Activated T-helper 1 cell treated with anti-CD3 and anti-CD28 coated beads, Interleukin-2, amount 50 U/mL, for 16 hours (primary cell): ENCODE measurements at places on chromosomes 6 and 20.

GRCh38 chr6:166343150-166343487 lies 774 bp upstream of the SFT2D1 start:
- no peak for DNase-seq

- no peak for DNase-seq
Observed at GRCh38 chr6:38467566-38467965, 172.2 kb downstream of the BTBD9 start.

DNA sequence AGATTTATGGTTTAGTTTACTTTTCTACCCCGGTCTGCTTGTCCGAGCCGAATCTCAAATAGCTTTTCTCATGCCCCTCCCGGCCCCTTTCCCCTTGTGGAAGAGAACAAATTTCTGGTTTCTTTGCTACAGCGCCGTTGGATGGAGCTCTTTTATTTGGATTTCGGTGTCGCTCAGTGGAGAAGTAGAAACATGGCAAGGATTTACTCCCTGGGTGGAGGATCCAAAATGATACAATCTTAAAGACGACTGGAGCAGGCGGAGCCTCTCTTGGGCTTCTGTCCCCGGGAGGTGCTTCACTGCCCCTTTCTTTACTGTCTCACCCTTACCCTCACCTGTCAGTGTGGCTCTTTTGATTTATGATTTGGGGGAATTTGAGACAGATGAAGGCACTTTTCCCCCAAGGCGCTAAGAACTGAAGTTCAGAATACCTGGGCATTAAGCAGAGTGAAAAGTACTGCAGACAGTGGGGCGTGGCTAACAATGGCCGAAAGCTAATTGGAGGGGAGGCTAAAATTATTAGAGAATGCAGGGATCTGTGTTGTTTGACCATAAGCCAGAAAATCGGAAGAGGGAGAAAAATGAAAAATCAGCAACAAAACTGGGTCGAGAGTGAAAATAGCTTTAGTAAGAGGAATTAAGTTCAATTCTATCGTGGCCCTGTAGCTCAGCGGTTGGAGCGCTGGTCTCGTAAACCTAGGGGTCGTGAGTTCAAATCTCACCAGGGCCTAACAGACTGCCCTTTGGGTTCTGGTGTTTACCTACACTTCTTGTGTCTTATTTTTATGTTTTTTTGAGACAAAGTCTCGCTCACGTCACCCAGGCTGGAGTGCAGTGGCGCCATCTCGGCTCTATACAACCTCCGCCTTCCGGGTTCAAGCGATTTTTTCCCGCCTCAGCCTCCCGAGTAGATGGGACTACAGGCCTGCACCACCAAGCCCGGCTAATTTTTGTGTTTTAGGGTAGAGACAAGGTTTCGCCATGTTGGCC lies 145.1 kb upstream of the ZNF184 start:
- DNase-seq = no peak

DNA sequence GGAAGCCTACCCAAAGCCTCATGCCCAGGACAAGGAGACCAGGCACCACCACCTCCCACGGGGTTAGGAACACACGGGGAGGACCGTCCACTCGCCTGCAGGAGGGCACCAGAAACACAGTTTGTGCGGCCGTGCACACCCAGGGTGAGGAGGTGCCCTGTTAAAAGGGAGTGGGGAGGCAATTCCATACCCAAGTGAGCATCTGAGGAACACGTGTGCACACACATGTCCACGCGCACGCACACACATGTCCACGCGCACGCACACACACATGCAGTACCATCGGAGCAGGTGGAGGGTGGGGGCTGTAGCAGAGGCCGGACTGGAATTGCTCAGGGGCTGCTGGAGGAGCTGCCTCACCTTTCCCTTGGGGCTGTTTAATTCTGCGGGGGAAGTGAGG lies 259.4 kb downstream of the TAF4 start:
- DNase-seq = no peak

DNA sequence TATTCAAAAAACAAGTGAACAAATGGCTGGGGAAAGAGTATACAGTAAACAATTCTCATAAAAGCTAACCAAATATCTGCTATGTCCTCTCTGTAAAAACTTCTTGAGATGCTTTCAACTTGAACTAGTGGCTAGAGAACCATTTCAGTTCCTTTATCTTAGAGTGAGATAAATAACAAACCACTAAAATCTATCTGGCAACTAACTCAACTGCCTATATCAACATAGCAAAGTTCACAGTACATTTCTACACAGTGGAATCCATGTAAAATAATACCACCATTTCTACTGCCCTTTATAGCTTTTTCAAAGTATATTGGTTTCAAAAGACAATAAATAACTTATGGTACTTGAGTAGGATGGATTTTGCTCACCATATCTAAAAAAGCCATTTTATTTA lies 95.1 kb downstream of the MMS22L start:
- DNase-seq = no peak

DNA sequence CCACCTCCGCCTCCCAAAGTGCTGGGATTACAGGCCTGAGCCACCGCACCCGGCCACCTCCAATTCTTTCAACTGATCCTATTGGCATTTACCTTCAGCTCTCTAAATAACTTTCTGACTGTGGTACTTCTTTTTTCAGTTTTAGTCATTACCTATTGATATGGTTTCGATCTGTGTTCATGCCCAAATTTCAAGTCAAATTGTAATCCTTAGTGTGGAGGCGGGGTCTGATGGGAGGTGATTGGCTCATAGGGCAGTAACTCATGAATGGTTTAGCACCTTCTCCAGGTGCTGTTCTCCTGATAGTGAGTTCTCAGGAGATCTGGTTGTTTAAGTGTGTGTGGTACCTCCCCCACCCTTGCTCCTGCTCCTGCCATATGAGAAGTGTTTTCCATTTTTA lies 140.9 kb downstream of the LPA start:
- DNase-seq = no peak

DNA sequence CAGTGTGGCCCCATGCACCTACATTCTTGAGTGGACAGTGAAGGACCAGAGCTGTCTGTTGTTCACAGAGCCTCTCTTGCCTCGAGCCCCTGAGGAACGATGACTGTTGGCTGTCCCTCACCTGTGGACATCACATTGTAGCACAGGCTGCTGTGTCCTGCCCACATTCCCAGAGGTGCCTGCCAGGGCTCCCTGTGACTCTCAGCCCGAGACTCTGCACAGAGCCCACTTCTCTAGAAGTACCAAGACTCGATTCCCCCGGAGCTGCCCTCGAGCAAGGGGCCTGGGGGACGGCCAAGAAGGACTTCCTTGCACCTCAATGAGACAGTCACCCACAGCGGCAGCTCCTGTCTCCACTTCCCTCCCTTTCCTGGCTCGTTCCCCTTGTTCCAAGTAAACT lies 28.6 kb upstream of the DLGAP4 start:
- DNase-seq = no peak
